ENCODE measurements at places on chromosomes 11 and 22.

- no peak for DNase-seq
Measured at GRCh38 chr22:45783021-45783420, 111.4 kb downstream of the ATXN10 start.

DNA sequence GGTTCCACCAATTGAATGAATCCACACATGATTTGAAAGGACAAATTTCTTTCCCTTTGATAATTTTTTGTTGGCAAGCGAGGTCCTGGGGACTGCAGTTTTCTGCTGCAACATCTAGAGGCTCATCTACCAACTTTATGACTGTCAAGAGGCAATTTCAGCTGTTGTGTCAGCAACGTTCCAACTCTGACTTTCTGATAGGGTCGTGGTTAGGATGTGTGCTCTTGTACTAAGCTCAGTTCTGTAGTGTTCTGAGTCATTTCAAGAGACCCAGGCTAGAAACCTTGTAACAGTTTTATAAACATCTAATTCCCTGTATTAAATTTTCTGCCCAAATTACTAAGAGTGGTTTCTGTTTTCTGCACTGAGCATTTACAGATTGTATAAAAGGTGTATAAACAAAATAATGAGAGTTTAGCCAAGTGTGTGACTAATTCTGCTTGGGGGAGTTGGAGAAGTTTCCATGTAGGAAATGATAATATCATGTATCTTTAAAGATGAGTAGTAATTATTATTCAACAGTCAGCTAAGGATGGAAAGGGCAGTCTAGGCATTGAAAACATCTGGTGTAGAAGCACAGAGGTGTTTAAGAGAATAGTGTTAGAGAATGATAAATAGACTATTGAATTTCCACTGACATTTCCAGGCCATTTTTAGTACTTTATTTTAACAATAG is 72.2 kb downstream of the RBMXL2 start:
- DNase-seq: no peak

GRCh38 chr11:129323896-129324502 is 51.6 kb upstream of the BARX2 start:
- DNase-seq: no peak

GRCh38 chr11:61850687-61851086 is 22.6 kb downstream of the FADS2 start:
- DNase-seq: no peak

DNA sequence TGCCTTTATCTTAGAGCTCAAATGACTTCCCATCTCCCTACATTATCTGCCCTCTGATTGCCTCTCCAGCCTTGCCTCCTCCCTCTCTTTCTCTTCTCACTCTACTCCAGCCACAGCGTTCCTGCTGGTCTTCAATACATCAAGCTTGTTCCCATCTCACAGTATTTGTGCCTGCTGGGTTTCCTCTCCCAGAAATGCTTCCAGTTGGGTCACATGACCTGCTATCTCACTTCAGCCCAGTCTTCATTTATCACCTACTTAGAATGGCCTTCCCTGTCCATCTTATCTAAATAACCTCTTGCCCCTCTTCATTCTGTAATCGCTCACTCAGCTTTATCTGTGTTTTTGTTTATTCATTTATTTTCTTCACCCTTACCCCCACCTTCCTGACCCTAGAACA is 61.8 kb upstream of the FAR1 start:
- DNase-seq: no peak

DNA sequence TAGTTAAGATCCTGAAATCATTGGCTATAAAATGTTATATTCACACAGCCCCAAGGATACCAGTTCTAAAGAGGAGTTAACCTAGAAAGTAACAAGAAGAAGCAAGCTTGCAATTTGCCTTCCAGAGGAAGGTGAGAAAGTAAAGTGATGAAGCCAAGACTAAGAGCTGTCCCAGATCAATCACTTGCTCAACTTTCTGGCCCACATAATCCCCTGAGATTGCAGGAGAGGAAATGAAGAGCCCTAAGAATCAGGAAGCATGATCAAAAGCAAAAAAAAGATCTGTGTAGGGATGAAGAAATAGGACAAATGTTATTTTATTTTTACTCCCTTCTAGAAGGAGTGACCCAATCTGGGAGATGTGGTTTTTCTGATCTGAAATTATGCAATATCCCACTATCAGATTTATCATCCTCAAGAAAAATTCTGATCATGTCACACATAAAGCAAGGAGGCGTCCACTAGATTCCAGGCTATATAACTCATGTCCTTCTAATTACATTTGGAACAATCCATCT is 180.3 kb upstream of the GUCY1A2 start:
- no peak for DNase-seq

DNA sequence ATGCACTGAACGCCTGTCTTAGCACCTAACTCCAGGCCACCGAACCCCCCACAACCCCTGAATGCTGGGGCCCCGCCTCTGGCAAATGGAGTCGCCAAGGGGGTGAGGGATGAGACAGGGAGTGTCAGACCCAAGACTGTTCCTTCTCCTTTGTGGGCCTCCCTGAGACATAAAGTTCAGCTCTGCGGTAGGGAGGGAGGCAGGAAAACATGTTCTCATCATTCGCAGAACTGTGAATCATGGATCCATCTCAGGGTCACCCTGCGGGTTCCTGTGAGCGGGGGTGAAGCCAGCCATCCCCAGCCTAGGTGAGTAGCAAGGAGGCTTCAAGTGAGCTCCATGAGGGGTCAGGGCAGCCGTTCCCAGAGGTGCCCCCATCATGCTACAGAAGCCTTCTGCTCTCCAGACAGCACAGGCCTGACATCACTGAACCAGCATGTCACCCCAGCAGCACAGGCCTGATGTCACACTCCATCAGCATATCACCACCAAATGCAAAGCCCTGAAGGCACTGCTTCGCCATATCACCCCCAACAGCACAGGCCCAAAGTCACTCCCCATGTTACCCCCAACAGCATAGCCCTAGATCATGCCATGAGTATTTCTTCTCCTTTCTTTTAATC is 27.2 kb downstream of the TMPRSS6 start:
- peak; percentile 43 for DNase-seq

DNA sequence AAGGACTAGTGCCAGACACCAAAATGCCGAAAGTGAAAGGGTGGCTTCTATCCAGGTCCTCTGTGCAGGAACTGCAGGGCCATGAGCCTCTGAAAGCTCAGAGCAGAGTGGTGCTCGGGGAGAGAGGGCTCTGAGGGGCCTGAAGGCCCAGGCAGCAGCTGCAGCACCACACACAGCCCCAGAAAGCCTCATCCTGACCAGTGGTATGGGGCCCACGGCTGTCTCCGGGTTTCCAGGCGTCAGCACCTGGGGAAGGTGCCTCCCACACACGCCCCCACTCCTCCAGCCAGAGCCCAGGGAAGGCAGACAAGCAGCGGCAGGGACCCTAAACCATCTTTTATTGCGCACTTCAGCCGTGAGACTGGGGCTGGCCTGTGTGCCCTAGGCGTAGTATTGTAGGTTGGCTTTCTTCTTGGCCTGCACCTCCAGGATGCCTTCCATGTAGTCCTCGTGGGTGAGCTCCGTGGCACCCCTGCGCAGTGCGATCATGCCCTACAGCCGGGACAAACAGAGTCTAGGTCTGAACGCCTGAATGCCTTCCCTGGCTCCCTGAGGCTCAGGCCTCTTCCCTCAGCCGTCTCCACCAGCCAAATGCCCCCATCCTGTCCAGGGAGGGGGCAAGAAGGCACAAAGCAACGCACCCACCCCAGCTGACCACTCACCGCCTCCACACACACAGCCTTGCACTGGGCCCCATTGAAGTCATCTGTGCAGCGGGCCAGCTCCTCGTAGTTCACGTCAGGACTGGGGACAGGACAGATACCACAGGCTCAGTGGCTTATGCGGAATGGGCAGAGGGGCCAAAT is 7.6 kb downstream of the PSMC3 start:
- DNase-seq: no peak

DNA sequence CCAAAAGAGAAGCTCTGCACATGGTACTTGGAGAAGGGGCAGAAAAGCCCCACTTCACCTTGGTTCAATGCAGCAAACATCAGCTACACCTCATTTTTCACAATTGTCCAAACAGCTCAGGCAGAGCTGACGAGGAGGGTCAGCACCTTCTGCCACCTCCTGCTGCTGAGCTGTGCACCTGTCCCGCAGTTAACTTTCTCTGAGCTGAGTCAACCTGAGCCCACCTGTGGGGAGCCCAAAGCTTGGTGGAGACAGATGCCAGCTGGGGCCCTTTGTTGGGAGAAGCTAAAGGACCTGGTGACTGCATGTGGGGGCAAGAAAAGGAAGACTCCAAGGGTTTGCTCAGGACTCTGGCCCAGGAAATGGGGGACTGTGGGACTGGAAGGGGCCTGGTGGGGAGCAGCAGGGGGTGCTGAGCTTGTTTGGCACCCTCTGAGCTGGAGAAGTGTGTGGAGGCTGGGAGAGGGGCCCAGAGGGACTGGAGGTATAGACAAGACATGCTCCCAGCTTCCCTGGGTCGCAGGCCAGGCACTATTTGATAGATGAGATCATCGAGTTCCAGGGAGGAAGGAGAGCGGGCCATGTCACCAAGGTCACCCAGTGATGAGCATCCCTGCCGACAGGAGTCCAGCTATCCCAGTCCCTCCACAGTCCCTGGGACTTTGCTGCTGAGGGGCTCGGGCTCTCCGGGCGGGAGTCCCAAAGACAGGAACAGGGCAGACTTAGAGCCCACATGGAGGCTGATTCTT is 53.5 kb downstream of the KCNJ4 start:
- DNase-seq: no peak

- no peak for DNase-seq
Measured at GRCh38 chr11:124676386-124676785, 2.7 kb downstream of the SPA17 start.

DNA sequence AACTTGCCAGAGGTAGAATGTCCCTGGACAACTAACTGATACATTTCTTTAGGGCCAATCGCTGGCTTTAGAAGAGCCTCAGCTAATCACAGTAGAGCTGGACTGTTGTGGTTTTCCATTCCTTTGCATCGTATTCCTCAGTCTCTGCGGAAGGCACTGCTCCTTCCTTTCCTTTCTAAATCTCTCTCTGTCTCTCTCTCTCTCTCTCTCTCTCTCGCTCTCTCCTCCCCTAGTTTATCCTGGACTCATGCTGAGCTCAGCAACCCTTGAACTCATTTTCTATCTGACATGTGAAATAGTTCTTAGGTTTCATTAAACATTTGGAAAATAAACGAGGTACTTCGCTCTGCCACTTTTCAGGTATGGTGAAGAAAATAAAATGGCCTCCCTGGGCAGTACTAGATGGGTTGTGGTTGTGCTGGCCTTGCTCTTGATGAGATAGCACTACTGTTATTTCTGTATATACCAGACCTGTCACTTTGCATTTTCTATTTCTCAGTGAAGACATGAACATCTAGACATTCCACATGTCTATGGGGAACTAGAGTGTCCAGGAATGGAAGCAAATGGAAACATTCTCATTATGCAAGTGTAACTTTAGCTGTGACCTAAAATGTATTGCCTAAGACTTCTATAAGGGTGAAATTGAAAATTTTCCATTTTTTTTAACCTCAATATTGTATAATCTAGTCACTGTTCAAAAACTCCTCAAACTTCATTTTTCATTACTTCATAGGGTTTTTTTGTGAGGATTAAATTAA is 12.0 kb upstream of the SESN3 start:
- DNase-seq: no peak
